ENCODE measurements at places on chromosomes 1 and 21. TPM values are rescaled to one million over a fixed set of nuclear protein-coding genes. Genes with fewer than 3 reads are reported as not detected.

The OR2AK2 gene
- total RNA-seq, result not detected

The KRTCAP2 gene
- 76.7 TPM for total RNA-seq

The LCK gene
- total RNA-seq, result not detected

The GOLT1A gene
- not detected for total RNA-seq

The ZBED6 gene
- 16.1 TPM for total RNA-seq

The PLPPR4 gene
- total RNA-seq, result 6.4 TPM

The EXTL1 gene
- 0.90 TPM for total RNA-seq

The C8B gene
- not detected for total RNA-seq

The TMEM79 gene
- total RNA-seq, result 0.54 TPM

The SYT2 gene
- total RNA-seq, result under 0.01 TPM

GRCh38 chr1:119986007-119986497 is 83.4 kb downstream of the NOTCH2 start:
- DNase-seq, result no peak

GRCh38 chr1:87432685-87433084 is 104.0 kb downstream of the LMO4 start:
- no peak for DNase-seq

- no peak for DNase-seq
These were observed 12.7 kb upstream of the CTRC start for GRCh38 chr1:15425521-15425920.

GRCh38 chr1:212109728-212110127 is 74.2 kb downstream of the DTL start:
- peak; percentile 28 for DNase-seq

All from IMR-90 (cell line).